ENCODE measurements at places on chromosomes 13 and 19.

DNA sequence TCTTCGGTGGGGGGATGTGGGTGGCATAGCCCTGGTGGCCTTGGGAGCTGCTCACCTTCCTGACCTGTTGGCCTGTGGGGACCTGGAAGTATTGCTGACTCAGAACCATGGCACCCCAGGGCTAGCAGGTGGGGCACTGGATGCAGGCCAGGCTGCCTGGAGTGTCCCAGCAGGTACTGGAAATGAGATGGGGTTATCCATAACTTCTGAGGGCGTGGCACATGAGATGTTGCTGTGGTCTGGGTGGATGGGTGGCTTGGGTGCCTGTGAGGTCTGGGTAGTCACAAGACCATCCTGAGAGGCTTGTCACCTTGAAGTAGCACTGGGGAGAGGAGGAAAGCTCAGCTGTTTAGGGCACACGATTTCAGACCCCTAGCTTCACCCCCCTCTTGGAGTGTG lies 636 bp upstream of the RNF225 start:
- no peak for DNase-seq

- no peak for DNase-seq
These were observed 675.8 kb downstream of the DIAPH3 start for GRCh38 chr13:59487883-59488282.

DNA sequence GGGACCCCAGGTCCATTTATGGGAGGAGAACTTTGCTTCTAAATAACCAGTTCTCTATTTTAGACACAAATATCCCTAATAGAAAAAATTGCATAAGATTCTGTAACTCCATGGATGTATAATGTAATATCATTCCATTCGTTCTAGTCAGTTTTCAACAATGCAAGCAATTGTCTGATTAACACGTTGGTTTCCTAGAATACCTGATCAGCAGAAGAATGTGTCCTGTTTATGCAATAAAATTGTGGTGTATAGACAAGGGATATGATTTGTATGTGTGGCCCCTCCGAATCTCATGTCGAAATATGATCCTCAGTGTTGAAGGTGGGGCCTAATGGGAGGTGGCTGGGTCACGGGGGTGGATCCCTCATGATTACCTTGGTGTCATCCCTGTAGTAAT lies 62.1 kb downstream of the RUBCNL start:
- DNase-seq, result no peak

DNA sequence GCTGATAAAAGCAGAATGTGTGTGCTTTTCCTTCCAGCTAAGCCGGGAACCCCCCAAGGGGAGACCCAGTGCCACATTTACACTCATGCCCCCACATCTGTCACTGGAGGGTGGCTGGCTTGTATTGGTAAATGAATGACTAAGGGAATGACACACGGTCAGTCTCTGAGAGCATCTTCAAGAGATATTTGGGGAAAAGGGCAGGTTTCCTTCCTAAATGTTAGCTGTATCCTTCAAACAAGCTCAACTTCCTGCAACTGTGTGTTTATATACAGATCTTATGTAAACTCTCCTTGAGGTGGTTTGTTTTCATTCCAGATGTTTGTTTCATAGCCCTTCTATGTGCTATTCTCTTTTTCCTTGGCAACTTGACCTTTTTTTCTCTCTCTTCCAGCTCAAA lies 192.6 kb downstream of the COL4A1 start:
- DNase-seq, result no peak

Measured in caudate nucleus (tissue), 63 donors.